Hematopoietic multipotent progenitor cell treated with erythropoietin and hydrocortisone succinate and interleukin-3 and kit ligand, for 17 days (in vitro differentiated cells): ENCODE measurements at places on chromosomes 7 and 10.

GRCh38 chr10:97587183-97587582, 2.3 kb upstream of the C10orf62 start:
- no peak for DNase-seq

GRCh38 chr7:17963281-17963680, 23.0 kb upstream of the SNX13 start:
- DNase-seq, result no peak

DNA sequence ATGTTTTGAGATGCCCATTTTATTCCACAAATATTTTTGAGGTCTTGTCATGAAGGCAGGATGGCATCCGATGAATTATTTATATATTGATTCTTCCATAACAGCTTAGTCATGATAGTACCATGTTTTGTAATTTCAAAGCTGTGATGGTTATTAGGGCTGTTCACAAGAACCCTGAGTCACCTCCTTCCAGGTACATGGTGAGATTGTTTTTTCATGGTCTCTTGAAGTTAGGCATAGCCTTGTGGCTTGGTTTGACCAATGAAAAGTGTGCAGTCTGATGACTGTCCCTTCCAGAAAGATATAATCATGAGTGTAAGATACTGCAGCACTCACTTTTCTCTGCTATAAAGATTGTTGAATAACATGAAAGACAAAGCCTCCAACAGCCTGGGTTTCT, 274.8 kb downstream of the FGFR2 start:
- DNase-seq, result no peak

DNA sequence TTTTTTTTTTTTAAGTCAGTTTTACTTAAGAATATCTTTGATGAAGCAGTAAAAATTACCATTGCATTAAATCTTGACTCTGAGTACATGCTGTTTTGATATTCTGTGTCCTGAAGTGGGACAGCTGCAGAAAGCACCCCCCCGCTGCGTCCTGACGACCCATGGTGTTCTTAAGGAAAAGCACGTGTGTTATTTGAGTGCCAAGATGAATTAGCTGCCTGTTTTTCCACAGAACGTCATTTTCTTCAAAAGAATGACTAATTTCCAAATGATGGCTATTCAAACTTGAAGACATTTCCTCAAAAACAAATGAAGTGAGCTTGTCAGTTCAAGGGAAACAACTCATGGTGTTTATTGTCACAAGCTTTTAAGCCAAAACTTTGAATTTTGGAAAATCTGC, 45.9 kb downstream of the CREM start:
- no peak for DNase-seq

- no peak for DNase-seq
These were observed 33.2 kb downstream of the HIF1AN start for GRCh38 chr10:100568912-100569311.

- DNase-seq, result no peak
These were observed 17.6 kb downstream of the RSU1 start for GRCh38 chr10:16799621-16800020.

GRCh38 chr10:66678521-66678920, 247.3 kb upstream of the LRRTM3 start:
- no peak for DNase-seq

DNA sequence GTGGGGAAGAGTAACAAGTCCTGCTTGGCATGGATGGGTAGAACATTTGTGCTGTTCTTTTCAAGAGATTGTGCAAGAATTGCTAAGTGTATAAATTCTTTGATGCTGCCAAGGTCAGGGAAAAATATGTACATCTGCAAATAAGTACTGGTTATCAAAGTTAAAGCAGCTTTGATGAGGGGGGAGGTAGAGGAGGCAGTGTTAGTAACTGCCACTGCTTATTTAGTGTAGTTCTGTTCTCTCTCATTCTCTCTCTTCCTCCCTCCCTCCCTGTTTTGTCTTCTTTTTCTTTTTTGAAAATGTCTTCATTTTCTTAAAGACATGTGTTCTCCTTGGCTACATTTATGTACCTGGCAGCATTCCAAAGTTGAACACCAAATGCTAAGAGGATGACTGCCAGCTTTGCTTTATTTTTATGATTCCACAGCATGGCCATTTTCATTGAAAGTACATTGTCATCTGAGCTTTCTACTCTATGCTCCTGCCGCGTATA, 18.6 kb downstream of the CACNB2 start:
- DNase-seq, result no peak

DNA sequence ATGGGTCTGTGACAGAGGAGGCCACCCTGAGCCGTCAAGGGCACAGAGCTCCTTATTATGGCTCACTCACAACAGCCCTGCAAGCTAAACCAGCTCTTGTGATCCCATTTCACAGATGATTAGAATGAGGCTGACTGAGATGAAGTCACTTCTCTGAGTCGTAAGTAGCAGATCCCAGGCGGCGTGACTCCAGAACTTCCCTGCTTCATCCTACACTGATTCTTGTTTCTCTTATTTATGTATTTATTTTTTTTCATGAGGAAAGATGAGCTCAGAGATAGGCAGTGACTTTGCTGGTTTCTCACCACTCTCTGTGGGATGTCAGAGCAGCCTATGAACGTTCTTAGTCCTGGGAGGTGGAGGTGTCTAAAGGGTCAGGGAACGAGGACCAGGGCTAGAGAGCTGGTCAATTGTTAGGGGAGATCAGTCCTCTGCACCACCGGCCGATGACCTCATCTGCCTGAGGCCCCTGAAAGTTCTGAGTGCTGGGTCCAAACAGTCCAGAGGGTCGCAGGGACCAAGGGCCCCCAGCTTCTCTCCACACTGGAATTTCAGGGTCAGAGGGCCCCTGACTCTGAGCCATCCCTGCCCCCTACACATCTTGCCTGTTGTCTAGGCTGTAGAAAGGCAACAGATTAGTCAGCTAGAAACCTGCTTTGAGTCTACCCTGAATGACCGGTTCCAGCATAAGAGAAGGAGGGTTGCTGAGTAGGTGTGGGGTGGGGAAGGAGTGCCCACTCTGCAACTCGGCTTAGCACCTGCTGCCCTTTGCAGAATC, 17.9 kb downstream of the CLRN3 start:
- no peak for DNase-seq

- DNase-seq, result no peak
These were observed 70.7 kb upstream of the STEAP4 start for GRCh38 chr7:88377434-88377833.

DNA sequence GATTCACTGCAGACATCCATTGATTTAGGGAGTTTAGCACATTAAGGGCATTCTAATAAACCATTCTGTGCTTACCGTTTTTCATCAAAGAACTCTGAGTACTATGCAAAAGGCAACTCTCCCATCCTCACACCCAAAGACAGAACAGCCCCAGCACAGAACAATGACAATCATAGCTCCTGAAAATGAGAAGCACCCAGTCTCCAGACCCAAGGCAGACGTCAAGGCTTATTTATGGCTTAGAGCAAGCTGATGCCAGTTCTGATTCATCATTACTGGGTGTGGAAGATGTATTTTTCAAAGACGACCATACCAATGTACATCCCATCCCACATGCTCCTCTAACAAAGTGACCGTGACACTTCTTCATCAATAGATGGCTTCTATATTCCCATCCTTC, 67.6 kb downstream of the OSBPL3 start:
- no peak for DNase-seq

GRCh38 chr7:142759433-142759832, 10.2 kb downstream of the PRSS1 start:
- no peak for DNase-seq

GRCh38 chr10:12214763-12215218, 18.8 kb downstream of the CDC123 start:
- DNase-seq, result peak; percentile 85

DNA sequence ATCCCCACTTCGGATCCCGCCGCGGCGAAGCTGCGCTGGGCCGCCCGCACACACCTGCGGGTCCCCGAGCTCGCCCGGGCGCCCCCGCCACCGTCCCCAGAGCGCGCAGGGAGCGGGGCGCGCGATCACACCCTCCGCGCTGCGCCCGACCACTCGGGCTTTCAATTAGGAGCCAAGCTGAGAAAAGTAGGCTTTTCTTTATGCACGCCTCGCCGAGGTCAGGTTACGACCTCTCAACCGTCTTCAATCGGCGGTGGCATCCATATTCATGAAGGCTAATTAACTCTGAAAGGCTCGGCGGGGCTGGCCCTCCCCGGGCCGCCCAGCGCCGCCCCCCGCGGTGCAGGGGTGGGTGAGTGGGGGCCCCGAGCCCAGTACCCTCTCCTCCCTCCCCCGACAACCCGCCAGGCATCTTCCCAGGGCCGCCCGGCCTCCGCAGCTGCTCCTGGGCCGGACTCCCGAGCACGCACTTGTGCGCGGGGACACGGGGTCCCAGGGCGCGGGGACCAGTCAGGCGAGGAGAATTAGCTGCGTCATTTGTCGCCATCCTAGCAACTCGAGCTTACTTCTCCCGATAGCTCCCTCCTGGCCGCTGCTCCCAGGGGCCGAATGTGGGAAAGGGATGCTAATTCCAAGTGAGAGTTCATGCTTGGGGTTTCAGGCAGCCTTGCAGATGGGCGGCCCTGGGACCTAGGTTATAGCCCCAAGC, 155.5 kb upstream of the LYZL2 start:
- no peak for DNase-seq

DNA sequence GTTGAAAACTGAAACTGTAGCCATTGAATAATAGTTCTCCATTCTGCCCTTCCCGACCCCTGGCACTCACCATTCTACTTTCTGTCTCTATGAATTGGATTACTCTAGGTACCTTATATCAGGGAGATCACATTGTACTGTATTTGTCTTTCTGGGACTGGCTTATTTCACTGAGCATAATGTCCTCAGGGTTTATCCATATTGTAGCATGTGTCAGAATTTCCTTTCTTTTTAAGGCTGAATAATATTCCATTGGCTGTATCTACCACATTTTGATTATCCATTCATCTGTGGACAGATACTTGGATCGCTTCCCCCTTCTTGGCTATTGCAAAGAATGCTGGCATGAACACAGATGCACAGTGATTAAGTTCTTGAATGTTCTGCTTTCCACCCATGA, 107.4 kb downstream of the CDH23 start:
- DNase-seq, result no peak

GRCh38 chr7:37942934-37943610, 22.6 kb downstream of the EPDR1 start:
- no peak for DNase-seq

DNA sequence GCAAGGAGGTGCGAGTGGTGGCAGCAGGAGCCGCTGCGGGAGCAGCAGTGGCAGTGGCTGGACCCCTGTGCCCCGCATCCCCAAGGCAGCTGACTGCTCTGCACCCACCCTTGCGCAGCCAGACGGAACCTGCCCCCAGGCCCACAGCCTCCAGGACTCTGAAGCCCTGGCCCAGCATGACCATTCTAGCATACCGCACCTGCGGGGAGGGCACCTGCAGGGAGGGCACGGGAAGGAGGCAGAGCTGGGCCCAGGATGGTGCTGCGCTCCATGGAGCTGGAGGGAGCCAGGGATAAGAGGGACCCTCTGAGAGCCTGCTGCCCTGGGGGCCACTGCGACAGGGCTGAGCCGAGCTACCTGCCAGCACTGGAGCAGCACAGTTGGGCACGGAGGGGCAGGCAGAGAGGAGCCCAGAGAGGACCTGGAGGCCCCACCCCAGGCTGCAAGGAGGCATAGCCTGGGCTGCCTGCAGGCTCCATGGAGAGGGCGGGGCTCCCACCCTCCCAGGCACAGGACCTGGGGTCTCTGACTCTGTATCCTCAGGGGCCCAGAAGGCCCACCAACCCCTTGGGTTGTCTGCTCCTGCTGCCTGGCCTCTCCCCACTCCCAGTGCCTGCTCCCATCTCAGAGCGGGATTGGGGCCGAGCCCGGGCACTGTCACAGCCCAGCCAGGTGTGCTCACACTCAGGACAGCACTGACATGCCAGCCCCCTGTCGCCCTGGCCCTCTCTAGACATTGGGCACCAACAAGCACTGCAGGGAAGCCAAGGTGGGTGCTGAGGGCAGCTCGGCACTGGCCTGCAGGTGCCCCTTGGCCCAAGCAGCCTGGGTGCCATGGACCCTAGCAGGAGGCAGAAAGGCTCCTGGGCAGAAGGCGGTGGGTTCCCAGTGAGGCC, 87.6 kb downstream of the HTR7 start:
- DNase-seq, result no peak

DNA sequence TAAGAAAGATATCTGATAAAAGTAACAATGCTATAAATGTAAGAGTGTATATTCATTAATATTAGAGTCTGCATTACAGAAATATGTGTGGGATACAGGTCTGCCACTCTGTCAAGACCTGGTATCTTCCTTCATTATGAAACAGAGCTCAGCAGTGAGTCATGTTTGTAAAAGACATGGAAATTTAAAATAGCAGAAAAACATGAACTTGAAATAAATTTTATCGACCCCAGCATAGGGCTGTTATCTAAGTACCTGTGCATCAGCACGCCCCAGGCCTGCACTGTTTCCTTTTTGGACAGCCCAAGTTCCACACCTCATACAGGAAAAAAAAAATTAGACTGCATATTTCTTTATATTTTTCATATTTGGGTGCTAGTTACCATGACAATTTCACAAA, 58.0 kb upstream of the ZPBP start:
- no peak for DNase-seq
